ENCODE measurements at places on chromosomes 6 and 20.
A peak's percentile ranks its signal among the peaks of the same experiment; 100 is the strongest.

DNA sequence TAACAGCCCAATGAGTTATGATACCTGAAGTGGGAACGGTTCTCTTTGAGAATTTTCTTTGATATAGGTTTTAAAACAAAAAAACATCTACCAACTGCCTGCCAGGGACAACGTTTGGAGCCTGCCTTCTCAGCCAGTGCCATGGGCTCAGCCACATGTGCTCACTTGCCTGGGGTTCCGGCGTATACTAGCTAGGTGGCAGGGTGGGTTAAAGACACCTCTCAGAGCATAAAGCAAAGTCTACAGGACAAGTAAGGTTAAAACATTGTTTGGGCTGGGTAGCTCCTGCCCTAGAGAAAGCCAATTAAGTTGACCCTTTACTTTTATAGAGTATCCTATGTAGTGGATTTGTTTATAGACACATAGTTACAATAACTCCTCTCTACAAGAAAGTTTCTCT lies 38.0 kb upstream of the SCGN start:
- no peak for DNase-seq

DNA sequence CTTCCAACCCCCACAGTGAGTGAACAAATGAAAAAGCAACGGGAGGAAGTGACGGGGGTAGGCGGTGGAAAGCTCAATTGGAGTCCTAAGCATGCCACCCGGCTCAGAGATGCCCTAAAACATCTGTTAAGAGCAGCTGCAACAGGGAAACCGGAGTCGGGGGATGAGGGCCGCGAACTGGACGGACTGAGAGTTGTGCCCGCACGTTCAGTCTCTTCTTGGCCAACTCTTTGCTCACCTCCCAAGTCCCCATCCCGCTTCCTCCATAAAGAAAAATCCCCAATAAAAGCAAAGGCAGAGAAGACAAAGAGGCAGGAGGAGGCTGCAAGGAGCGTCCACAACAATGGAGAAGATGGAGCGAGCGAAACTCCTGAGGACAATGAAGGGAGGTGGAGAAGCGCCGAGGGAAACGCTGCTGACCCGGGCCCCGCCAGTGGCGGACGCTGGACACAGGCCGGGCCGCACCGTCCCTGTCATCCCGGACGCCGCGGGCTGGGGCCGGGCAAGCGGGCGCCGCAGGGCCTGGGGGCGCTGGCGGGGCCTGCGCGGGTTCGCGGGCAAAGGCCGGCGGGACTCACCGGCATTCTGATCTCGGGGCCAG lies 600 bp downstream of the SEC63 start:
- DNase-seq, result peak; percentile 57

DNA sequence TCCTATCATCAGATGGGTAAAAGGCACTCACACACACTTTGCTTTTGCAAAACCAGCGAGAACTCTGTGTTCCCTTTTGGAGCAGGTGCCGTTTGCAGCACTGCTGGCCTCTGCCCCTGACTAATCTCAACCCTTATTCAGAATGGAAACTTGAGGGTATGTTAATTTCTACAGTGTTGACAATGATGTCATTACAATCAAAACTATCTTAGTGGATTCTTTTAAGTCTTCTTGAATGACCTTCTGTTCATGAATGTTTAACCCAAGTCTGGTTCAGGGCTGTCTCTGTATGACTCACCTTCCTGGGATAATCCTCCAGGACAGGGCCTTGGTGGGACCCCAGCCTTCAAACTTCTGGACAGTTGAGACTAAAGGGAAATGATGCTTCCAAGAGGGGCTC lies 197.9 kb downstream of the CDH4 start:
- no peak for DNase-seq

DNA sequence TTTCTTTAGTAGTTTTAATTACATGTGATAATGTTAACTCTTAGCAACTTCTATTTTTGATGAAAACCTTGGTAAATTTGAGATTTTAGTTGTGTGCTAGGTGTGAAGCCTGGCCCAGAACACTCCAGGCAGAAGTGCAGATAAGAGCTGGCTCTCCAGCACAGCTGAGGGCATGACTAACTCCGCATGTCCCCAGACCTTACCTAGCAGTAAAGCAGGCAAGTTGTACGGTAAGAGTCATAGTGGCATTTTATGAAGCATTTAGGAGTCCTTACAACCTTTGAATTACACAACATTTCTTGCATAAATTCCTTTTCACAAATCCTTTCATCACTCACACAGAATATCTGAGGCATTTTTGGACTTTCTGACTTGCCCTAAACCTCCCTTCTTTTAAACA lies 67.2 kb downstream of the OPRM1 start:
- no peak for DNase-seq

DNA sequence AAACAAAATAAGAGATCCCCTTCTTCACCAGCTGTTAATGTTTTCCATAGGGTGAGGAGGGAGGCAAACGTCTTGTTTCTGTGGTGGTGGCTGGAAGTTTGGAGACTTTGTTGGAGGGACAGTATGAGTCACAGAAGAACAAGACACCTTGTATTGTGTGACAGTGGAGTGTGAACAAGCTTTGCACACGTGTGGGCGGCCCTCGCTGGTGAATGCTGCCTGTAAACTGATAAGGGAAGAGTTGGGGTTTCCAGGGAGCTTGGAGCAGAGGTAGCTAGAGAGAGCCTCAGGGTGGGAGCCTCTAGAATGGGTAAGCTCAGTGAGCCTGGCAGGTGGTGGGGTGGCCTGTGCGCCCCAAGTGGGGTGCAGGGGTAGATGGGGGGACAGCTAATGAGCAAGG lies 78.3 kb downstream of the ZDHHC14 start:
- no peak for DNase-seq

DNA sequence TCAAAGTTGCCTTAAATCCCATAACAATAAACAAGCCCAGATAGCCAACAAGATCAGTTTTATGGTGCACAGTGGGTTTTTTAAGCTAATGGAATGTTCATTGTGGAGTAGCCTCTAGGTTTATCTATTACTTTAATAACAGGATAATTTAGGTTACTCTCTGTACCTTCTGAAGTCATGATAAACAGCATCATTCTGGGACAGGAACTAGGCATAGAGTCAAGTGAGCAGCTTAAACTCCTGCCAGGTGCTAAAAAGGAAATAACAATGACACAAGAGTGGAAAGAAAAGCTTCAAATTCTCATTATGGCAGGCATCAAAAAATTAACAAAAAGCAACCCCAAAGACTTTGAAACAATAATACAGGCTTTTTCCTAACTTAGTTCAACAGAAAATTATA lies 228.8 kb downstream of the HACE1 start:
- no peak for DNase-seq

All from activated CD4-positive, alpha-beta T cell treated with anti-CD3 and anti-CD28 coated beads, Interleukin-2, amount 50 U/mL, for 24 hours (primary cell).